ENCODE measurements at places on chromosomes 1 and 21.

DNA sequence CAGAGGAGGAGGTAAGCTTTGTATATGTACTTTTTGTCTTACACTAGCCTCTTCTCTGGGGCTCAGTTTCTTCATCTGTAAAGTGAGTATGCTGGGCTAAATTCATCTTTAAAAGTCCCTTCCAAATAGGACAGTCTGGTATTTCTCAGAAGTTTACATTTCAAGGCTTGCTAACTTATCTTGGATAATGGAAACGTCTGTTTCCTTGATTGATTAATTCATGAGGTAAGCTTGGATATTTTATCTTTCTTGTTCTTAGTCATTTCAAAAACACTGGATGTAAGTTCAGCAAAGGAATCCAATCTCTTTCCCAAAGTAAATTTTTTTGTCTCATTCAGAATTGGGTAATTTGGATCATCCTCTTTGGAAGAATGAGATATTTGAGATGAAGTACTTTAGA lies 111.0 kb downstream of the EDEM3 start:
- no peak for DNase-seq

DNA sequence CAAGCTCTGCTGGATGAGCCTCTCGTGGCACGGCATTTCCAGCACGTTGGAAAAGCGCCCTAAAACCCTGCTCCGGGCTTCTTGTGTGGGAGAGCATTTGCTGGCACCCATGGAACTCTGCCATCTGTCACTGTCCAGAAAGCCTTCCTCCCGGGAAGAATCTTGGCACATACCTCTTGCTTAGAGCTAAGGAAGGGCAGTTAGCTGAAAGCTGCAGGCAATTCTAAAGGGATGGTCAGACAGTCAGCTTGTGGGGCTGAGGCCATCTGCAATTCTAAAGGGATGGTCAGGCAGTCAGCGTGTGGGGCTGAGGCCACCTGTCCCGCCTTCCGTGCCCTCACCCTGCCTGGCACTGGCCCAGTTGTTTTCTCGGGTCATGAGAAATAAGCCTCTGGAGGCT lies 139.0 kb upstream of the TMEM51 start:
- no peak for DNase-seq

- no peak for DNase-seq
Measured at GRCh38 chr1:230280054-230280795, 145.9 kb downstream of the PGBD5 start.

DNA sequence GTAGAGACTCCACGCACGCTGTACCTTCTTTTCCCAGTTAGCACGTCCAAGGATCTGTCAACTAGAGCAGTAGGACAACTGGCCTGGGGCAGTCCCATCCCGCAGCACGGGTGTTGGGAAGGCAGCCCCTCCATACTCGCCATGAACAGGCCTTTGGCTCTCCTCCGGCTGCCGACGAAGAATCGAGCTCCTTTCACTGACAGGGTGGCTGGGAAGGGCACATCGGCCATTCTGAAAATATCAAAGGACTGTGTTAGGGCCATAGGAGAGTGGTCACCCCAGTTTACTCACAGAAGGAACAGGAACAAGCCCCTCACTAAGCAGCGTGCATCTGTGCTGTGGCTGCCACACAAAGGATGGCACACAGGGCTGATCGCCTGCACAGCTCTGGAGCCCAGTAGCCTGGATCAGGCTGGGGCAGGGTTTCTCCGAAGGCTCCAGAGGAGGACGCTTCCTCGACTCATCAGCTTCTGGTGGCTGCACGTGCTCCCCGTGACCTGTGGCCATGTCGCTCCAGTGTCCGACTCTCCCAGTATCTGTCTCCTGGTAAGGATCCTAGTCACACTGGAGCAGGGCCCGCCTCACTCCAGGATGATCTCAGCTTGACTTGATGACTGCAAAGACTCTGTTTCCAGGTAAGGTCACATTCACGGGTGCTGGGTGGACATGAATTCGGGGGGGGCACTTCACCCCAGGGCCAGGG lies 8.9 kb downstream of the KRTAP10-1 start:
- DNase-seq, result no peak

DNA sequence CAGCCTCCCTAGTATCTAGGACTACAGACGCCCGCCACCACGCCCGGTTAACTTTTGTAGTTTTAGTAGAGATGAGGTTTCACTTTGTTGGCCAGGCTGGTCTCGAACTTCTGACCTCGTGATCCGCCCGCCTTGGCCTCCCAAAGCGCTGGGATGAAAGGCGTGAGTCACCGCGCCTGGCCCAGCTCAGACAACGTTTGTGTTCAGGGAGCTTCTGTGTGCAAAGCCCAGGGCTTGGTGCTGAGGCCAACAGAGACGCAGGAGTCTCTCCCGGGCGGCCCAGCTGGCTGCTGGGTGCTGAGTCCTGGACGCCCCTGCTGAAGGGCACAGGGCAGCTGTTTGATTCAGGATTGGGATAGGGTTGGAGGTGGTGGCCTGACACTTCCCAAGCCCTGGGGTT lies 3.0 kb downstream of the PRKCZ start:
- no peak for DNase-seq

DNA sequence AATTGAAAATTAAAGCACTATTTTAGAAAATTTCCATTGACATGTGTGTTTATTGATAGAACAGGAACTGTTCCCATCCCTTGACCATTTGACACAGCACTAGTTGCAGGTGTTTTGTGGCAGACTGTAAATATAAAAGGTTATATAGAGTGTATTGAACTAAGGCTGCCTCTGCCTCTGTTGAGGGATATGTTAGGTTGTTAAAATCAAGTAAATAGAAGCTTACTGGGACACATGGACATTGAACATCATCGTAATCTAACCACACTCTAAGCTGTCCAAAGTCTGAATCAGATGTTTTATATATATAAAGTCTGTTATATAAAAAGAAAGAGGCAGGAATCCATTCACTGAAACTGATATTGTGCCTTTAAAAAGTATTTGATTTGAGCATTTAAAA lies 308.1 kb upstream of the PKN2 start:
- DNase-seq, result no peak
